ENCODE measurements at places on chromosomes 2 and 18. TPM values are rescaled to one million over a fixed set of nuclear protein-coding genes. Genes with fewer than 3 reads are reported as not detected.

SMYD5 gene
- 53.2 TPM for polyA plus RNA-seq

CKAP2L gene
- polyA plus RNA-seq, result 17.1 TPM

CAPN14 gene
- 0.09 TPM for polyA plus RNA-seq

RAPGEF4 gene
- 0.08 TPM for polyA plus RNA-seq

PXDN gene
- 5.5 TPM for polyA plus RNA-seq

C2orf81 gene
- 2.4 TPM for polyA plus RNA-seq

C1GALT1C1L gene
- 2.1 TPM for polyA plus RNA-seq

CCDC85A gene
- polyA plus RNA-seq, result 0.30 TPM

SELENOI gene
- polyA plus RNA-seq, result 16.4 TPM

CACNB4 gene
- 0.29 TPM for polyA plus RNA-seq

METAP1D gene
- 7.3 TPM for polyA plus RNA-seq

NEU4 gene
- 0.25 TPM for polyA plus RNA-seq

IL36RN gene
- polyA plus RNA-seq, result not detected

HOXD12 gene
- polyA plus RNA-seq, result not detected

TTN gene
- polyA plus RNA-seq, result not detected

ACKR3 gene
- 25.4 TPM for polyA plus RNA-seq

SALL3 gene
- not detected for polyA plus RNA-seq

RGPD3 gene
- polyA plus RNA-seq, result 0.12 TPM

RIT2 gene
- polyA plus RNA-seq, result not detected

MRO gene
- 0.31 TPM for polyA plus RNA-seq

GBX2 gene
- polyA plus RNA-seq, result 1.9 TPM

AFF3 gene
- not detected for polyA plus RNA-seq

INPP4A gene
- 9.4 TPM for polyA plus RNA-seq

NCKAP1 gene
- 98.8 TPM for polyA plus RNA-seq

PLGLB2 gene
- polyA plus RNA-seq, result 0.76 TPM

POTEJ gene
- polyA plus RNA-seq, result 0.07 TPM

ST3GAL5 gene
- polyA plus RNA-seq, result 34.1 TPM

RBM43 gene
- polyA plus RNA-seq, result 4.4 TPM
